ENCODE measurements at places on chromosomes 3 and 15.
A peak's percentile ranks its signal among the peaks of the same experiment; 100 is the strongest.

- peak; percentile 54 for DNase-seq
These were observed 112.5 kb downstream of the ASB7 start for GRCh38 chr15:100714749-100715342.

DNA sequence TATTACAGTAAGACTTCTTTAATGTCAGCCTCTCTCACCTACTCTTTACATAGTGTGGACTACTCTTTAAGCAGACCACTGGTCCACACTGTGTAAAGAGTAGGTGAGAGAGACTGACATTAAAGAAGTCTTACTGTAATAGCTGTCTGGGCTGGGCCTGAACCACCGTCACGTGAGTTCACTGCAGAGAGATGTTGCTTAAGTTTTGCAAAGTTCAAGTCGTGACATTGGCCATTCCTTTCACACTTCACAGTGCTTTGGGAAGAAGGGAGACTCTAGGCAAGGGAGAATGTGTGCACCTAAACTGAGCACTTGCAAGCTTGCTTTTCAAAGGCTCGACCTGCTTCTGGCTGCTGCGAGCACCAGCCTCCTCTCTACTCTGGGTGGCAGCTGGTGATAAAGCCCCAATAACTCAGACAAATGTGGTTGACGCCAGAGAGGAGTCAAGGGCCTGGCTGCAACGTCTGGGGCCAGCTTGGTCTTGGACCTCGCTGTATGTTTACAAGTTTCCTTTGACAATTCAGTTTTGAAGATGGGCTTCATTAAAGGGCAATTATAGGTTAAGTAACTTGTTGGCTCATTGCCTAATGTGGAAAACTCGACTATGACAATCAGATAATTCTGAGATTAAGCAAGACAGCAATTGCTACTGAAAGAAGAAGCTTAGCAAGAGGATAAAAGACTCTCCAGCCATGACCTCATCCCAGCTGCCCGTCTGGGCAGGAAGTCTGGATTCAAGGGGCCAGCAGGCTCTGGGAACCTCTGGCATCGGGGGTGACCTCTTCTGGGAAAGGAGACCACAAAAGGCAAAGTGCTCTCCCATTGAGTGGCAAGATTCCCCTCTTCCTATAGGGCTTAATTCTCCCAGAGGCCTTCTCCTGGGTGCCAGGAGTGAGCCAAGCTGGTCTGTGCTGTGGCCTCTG is 242.1 kb upstream of the TLE3 start:
- no peak for DNase-seq

DNA sequence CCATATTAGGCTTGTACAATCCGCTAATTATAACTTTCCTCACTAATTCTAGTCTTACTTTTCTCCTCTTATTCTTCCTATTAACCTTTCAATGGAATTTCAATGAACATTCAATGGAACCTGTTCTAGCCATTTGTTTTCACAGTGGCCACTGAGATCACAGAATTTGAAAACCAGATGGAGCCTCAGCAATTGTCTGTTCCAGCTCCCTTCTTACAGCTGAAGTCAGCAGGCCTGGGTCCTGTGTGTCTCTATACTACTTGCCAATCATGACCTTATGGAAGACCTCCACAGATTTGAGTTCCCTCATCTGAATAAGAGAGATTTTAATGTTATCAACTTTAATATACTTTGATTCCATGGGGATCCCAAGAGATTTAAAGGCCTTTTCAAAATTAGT is 36.6 kb downstream of the TJP1 start:
- no peak for DNase-seq

DNA sequence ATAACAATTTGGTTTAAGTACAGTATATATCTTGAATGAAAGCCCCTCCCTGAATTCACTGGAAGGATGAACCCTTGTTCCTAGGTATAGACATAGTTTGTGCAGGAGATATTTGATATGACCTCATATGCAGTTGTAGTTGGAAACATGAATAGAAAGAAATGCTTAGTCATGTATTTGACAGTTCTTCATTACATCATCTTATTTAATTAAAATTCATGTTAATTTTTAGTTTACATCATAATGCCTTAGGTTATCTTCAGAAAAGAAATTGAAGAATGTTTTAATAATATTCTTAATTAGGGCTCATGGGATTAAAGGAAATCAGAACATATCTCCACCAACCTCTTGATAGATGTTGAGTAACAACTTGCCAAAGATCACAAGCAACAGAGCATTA is 19.2 kb downstream of the SLC2A2 start:
- DNase-seq, result no peak

- DNase-seq, result no peak
These were observed 63.0 kb downstream of the CYP11A1 start for GRCh38 chr15:74304431-74304830.

- peak; percentile 72 for DNase-seq
These were observed 22.6 kb upstream of the C3orf70 start for GRCh38 chr3:185175370-185175987.

DNA sequence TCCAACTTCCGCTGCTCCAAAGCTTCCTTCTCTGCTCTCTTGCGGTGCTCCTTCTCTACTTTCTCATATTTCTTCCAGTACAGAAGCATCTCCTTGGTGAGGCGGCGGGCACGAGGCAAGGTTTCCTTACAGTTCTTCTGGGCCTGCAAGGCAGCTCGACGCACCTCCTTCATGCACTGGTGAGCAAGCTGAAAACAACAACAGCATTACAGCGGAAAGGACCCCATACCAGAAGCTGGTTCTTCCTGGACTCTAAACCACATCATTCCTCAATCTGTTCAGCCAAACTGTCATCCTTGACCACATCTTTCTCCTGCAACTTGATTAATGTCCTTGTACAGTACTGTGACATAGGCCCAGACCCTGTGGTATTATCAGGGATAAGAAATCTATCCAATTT is 36.4 kb downstream of the INO80 start:
- no peak for DNase-seq
